ENCODE measurements at places on chromosomes 1 and 21.

DNA sequence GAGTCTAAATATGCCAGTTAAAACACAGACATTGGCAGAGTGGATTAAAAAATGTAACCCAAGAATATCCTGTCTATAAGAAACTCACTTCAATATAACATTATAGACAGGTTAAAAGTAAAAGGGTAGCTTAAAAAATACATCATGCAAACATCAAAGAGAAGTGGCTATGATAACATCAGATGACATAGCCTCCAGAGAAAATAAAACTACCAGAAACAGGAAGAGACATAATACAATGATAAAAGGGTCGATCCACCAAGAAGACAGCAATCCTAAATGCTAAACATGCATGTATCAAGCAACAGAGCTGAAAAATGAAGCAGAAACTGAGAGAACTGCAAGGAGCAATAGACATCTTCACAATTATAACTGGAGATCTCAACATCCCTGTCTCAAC, 190.2 kb upstream of the NR5A2 start:
- no peak for DNase-seq

- peak; percentile 35 for DNase-seq
Observed at GRCh38 chr1:155207806-155208540, at the start of gene THBS3. TSS of gene THBS3 (minus strand) at chr1:155207897. CDS start at chr1:155207876, 21 bp downstream.

GRCh38 chr1:100077531-100077930, 55.2 kb downstream of the SASS6 start:
- DNase-seq, result no peak

- no peak for DNase-seq
Observed at GRCh38 chr1:111392460-111392945, 35.0 kb downstream of the OVGP1 start.

DNA sequence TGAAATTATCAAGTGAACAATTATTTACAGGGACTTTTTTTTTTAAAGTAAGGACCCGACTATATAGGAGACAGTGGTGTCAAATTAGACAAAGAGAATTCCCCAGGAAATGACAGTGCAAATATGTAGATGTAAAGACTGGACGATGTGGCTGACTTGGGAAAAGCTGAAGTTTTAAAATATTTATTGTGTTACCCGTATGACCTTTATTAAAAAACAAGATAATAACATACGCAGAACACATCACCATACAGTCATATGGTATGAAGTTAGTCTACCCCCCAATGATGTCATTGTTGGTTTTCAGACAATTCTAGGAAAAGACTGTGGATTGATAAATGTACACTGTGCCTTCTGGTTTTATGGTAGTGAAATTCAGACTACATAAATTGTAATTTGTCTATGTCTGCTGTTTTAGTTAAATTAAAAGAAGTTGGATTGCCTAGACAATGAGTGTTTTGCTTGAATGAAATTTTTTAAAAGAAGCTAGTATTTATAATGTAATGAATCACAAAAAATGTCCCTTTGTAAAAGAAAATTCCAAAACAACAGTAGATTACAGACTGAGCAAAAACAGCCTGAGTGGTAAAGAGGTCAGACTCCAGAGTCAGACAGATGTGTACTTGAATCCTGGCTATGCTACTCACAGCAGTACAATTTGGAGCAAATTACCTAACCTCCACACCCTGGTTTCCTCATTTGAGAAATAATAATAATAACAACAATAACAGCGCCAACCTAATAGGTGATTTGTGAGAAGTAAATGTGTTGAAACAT, 15.5 kb upstream of the PDC start:
- no peak for DNase-seq

- no peak for DNase-seq
Observed at GRCh38 chr1:204831186-204831585, 39.5 kb upstream of the NFASC start.

DNA sequence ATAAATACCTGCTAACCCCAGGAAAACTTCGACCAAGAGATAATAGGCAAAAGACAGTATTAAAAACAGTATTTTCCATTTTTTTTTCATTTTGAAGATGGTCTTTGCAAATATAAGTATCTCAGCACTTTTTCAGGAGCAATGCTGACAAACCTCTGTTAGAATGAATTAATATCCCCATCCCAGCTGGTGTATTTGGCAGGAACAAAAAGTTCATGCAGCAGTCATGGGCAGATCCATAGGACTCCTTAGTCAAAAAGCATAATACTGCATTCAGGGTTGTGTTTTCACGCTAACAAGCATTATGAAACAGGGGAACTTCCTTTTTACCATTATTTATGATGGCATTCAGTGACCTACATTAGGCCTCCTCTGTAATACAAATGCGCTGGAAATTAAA, 344.0 kb downstream of the ST6GALNAC3 start:
- DNase-seq, result no peak

DNA sequence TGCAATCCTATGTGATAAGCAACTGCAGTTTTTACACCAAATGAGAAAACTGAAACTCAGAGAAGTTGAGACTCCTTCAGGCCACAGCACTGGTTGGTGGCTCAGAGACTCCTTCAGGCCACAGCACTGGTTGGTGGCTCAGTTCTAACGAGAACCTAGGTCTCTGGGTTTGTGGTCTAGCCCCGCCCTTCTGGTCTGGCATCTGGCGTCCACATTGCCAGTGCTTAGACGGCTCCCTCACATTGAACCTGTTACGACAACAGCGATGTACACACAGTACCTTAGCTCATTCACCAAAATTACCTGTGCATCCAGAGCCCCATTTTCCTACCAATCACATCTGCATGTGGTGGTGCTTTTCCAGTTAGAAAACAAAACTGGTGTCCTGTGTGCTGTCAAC, 66.1 kb downstream of the NID1 start:
- DNase-seq, result no peak

GRCh38 chr1:97174039-97174704, 452.6 kb downstream of the PTBP2 start:
- peak; percentile 43 for DNase-seq

- DNase-seq, result no peak
Observed at GRCh38 chr1:228081144-228081543, 1.4 kb upstream of the ARF1 start.

DNA sequence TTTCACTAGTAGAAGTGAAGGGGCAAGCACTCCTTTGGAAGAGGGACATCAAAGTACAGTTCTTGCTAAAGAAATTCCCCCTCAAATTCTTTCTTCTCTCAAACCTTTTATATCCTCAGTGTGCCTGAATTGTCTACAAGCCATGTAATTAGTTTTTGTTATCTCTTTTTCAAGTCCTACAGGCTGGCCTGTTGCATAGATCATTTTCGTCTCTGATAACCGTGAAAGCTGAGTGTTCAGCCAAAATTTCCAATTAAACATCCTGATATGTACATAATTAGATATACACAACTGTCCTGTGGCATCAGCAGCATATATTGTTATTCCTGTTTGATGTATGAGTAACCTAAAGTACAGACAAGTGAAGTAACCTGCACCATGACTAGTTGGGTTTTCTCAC, 375.5 kb upstream of the ST6GALNAC5 start:
- no peak for DNase-seq

DNA sequence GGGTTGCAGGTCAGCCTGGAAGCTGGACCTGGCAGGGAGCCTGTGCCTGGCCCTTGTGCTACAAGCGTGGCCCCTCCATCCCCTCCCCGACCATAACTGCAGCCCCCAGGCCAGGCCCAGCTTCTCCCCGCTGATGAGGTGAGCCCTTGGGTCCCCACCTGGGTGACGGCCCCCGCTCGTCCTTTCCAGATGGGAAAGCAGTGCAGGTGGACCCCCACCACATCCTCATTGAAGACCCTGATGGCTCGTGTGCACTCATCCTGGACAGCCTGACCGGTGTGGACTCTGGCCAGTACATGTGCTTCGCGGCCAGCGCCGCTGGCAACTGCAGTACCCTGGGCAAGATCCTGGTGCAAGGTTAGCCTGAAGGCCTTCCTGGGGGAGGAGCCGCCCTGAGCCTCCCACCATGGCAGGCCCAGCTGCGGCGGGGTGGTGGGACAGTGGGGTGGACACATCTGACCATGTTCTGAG, 56.9 kb downstream of the TRIM11 start:
- DNase-seq, result no peak

GRCh38 chr1:154635171-154635570, 27.2 kb upstream of the ADAR start:
- DNase-seq, result no peak

GRCh38 chr1:30966690-30967369, 58.3 kb upstream of the SDC3 start:
- DNase-seq, result peak; percentile 60

- no peak for DNase-seq
Observed at GRCh38 chr1:45187725-45188124, 18.7 kb downstream of the ZSWIM5 start.

DNA sequence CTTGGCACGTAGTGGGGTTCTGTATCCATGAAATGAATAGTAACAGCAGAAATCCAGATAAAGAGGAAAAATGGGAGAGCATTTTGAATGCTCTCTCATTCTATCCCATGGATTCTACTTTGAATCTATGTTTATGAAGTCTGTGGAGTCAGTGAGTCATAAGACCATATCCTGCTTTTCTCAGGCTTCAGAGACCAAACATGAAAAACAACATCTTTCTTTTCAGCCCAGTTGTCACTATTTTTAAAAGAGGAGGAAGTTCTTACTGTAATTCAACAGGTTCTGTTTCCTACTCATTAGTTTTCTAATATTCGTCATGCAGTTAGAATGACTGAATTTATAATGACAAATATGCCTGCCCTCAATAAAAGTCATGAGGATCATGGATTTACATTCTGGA, 39.4 kb upstream of the CD55 start:
- DNase-seq, result no peak

DNA sequence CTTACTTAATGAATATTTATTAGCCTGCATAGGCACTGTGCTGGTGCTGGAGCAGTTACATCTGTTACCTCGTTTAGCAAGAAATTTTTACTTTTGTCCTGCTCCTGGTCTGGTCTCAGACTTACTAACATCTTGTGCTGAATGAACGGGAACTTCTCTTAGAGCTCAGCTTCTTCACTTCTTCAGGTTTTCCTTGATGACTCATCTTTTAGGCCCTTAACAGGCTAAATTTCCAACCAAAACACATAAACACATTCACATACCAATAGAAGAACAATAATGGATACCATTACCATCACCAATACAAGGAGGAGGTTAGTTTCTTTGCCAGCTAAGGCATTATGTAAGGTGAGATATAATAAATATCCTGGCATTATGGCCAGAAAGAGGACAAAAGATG, 68.9 kb downstream of the IFI44 start:
- no peak for DNase-seq

- DNase-seq, result no peak
Observed at GRCh38 chr1:41740058-41740457, 178.7 kb downstream of the HIVEP3 start.

- no peak for DNase-seq
Observed at GRCh38 chr1:245370905-245371581, 216.3 kb downstream of the KIF26B start.

GRCh38 chr1:181898773-181899172, 162.7 kb downstream of the ZNF648 start:
- DNase-seq, result no peak

DNA sequence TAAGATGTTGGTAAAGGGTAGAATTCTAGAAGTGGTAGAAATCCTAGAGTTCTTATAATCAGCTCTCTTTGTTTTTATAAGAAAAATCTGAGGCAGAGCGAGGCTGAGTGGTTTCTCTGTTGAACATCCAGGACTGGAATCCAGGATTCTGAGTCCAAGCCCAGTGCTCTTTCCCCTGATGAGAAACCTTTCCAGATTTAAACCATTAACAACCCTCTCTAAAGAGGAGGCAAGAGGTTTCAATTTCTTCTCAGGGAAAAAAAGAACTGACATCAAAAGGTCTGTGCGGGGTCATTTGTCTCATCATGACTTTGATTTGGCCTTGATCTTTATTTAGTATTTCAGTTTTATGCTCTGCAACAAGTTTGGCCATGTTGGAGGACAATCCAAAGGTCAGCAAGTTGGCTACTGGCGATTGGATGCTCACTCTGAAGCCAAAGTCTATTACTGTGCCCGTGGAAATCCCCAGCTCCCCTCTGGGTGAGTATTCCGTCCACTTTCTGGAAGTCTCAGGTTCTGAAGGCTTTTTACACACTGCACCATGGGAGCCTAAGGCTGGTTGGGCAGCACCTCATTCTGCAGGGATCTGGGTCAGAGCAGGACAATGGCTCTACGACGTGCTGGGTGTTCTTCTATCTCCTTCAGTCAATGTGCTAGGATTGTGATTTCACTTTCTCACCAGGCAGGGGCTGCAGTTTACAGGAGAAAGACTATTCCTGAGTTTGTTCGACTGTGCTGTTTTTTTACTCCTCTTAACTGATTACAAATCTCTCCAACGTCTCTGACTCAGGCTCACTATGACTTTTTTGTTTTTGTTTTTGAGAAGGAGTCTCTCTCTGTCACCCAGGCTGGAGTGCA, 18.9 kb upstream of the CCT8 start:
- DNase-seq, result no peak

DNA sequence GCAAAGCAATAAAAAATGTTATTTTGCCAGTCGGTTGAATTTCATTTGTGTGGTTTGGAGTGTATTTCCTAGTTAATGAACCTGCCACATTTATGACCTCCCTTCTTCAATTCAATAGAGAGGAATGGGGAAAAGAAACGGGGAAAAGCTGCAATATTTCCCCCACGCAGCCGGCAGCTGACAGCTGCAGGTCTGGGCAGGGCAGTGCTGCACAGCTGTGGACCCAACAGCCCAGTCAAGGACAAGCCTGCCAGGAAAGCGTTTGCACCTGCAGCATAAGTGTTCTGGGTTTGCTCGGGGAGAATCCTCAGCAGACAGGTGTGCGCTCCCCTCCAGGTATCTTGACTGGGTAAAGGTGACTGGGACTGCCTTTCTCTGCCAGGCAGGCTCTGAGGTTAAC, 53.4 kb downstream of the FBXO2 start:
- no peak for DNase-seq

DNA sequence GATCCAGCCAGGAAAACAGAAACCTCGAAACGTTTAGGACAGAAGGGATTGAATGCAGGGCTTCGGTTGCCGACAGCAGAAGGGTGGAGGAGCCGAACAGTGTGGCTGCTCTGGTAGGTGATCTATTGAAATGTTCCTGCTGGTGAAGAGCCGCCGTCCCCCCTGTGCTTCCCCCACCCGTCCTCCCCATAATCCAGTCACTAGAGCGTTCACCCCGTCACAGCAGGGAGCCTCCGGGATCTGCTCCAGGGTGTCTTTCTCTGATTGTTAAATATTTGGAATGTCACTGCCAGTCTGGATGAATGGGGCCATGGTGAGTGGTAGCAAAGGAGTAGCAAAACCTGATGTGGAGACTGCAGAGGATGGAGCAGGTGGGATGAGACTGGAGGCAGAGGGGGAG, 255.1 kb upstream of the CSF3R start:
- no peak for DNase-seq

DNA sequence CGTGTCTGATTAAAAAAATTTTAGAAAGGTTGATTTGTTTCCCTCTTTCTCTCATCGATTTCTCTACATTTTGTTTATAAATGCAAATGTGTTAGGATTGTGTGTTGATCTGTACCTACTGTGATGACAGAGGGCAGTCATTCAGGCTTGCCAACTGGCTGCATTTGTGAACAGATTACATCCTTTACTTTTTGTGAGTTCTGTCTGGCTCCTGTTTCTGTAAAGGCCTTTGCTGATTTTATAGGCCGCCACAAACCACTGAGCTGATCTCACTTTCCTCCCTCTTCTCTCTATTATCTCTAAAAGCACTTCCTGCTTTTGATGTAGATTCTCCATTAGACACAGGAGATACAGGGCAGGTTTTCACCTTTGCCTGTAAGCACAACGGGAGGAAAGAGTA, 106.8 kb downstream of the ESRRG start:
- DNase-seq, result no peak

Measured in DMS 273 treated with DMSO at 0.1 percent for 48 hours (cell line).